ENCODE measurements at places on chromosomes 13 and 19.

- DNase-seq, result no peak
Measured at GRCh38 chr19:18477974-18478373, 40.0 kb upstream of the ISYNA1 start.

DNA sequence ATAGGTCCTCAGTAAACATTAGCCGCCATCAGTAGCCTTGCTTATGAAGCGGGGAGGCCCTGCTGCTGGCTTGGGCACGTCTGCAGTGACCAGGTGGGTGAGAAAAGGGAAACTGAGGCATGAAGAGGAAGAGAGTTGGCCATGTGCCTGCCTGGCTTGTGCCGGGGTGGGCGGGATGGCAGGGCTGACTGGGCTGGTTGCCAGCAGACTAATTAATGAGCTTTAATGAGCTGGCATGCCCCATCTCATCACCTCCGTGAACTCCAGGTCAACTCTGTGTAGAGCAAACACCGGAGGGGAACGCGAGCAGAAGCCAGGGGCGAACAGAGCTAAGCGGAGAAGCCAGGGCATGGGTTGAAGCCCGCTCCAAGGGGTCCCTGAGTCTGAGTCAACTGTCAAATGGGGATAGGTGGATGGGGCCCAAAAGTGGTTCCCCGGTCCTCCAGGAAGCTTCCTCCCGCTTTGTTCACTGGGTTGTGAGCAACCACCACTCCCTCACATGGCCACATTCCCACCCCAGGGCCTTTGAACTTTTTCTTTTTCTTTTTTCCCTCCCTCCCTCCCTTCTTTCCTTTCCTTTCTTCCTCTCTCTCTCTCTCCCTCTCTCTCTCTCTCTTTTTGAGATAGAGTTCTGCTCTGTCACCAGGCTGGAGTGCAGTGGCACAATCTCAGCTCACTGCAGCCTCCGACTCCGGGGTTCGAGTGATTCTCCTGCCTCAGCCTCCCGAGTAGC lies 8.7 kb downstream of the NR2F6 start:
- no peak for DNase-seq

GRCh38 chr19:35153701-35154524 lies 622 bp upstream of the FXYD5 start:
- peak; percentile 82 for DNase-seq

DNA sequence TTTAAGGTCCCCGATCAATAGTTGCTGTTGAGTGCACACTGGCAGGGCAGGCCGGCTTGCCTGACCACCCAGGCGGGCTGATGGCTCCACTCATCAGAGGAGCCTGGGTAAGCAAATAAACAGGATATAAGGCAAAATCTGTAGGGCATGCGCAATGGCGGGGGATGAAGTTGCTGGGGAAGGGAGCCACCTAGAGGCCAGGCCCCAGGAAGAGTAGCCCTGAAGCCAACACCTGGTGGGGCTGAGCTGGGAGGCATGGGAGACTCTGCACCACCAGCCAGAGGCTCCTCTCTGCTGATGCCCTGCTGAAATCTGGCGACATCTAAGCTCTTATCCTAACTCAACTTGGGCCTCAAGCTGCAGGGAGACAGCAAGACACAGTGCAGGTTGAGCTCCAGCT lies 324.3 kb downstream of the ZNF536 start:
- DNase-seq, result peak; percentile 40

- no peak for DNase-seq
Measured at GRCh38 chr13:20258208-20258962, 26.3 kb upstream of the GJB6 start.

DNA sequence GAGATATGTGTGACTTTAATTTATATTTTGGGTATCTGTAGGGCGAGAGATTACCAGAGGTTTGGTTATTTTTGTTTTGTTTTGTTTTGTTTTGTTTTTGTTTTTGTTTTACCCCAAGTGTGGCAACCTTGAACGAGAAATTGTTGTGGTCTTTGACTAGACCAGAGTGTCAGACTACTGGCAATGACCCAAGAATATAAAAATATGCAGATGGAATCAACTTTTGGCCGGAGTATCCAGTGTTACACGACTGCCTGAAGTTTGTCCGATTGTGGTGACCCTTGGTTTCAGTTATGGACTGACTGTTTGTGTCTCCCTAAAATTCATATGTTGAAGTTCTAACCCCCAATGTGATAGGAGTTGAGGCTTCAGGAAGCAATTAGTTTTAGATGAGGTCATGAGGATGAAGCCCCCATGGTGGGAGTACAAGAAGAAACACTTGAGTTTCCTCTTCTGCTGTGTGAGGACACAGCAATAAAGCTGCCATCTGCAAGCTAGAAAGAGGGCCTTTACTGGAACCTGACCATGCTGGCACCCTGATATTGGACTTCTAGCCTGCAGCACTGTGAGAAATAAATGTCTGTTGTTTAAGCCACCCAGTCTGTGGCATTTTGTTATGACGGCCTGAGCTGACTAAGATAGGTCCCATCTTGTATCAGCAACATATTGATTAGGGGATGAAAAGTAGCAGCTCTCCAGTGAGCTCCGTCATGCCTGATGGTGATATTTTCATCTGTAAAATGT lies 261.7 kb downstream of the MTUS2 start:
- DNase-seq, result no peak

- DNase-seq, result no peak
Measured at GRCh38 chr19:48292798-48293197, 22.9 kb downstream of the ZNF114 start.

- DNase-seq, result no peak
Measured at GRCh38 chr13:35093356-35093755, 151.3 kb downstream of the NBEA start.

GRCh38 chr13:43924549-43925245 lies 45.0 kb downstream of the LACC1 start:
- no peak for DNase-seq

- DNase-seq, result no peak
Measured at GRCh38 chr13:20360041-20360491, 127.9 kb upstream of the GJB6 start.

DNA sequence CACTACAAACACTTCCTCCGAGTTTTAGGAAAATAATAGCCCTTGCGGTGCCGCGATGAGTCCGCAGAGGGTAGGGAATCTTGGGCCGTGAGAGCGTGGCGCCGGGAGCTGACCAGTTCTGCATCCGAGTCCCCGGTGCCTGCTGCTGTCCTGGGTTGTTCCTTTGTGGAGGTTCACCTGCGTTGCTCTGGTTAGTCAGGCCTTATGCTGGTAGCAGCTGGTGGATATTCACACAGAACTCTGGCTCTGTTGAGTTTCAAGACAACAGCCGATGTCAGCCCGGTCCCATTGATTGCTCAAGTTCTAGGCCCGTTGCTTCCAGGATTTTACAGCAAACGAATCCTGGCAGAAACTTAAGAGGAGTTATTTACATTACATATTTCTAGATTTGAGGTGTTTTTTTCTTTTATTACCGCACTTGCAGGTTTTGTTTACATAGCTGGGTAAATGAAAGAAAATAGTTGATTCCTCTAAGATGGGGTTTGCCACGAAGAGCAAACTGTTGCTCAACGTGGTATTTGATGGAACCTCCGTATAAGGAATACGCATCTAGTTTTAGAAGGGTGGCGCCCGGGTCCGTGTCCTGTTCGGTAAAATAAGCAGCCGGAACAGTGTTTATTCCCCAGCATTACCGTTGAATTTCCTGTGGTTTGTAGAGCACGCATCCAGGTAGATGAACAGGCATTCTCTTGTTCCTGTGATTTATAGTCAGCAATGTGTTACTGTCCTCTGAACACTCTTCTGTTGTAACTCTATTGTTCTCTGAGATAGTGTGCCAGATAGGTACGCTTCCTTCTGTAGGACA lies 1.3 kb downstream of the CLDN10 start:
- no peak for DNase-seq

GRCh38 chr13:74243637-74244526 lies 109.7 kb upstream of the KLF12 start:
- DNase-seq, result peak; percentile 73

DNA sequence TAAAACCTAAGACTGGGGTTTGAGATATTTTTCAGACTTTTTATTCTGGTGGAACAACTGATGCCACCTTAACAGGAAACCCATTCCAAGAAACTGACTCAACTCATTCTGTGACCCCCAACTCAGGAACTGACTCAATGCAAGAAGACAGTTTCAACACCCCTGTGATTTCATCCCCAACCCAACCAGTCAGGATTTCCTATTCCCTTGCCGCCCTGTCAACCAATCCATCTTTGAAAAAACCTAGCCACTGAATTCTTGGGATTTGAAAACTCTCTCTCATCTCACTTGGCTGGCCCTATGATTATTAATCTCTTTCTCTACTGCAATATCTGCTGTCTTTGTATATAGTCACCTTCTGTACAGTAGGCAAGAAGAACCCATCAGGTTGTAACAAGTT lies 1211.9 kb upstream of the ATXN8OS start:
- DNase-seq, result no peak

GRCh38 chr13:23600534-23600933 lies 30.3 kb downstream of the TNFRSF19 start:
- no peak for DNase-seq

DNA sequence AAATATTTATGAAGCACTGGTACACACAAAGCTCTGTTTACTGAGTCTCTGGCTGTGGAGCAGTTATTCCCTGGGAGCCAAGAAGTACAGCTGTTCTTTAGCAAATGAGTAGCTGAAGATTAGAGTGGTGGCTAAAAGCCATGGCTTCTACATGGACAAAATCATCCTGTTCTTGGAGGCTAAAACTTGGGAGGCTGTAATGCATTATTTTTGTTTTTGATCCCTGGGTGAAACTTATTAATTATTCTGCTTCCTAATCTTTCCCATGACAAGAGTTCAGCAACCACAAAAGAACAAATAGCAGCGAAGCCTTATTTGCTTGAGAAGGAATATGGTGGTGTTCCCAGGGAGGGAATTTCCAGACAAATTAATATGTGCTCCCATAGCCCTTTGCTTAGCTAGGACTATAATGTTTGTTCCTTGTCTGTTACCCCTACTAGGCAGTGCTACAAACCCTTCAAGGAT lies 109.5 kb downstream of the DCT start:
- DNase-seq, result no peak

- no peak for DNase-seq
Measured at GRCh38 chr19:18386543-18387271, 749 bp downstream of the GDF15 start.

GRCh38 chr13:113995051-113995601 lies 21.2 kb upstream of the C13orf46 start:
- DNase-seq, result no peak

GRCh38 chr13:90230311-90230710 lies 1117.2 kb upstream of the MIR17HG start:
- no peak for DNase-seq

DNA sequence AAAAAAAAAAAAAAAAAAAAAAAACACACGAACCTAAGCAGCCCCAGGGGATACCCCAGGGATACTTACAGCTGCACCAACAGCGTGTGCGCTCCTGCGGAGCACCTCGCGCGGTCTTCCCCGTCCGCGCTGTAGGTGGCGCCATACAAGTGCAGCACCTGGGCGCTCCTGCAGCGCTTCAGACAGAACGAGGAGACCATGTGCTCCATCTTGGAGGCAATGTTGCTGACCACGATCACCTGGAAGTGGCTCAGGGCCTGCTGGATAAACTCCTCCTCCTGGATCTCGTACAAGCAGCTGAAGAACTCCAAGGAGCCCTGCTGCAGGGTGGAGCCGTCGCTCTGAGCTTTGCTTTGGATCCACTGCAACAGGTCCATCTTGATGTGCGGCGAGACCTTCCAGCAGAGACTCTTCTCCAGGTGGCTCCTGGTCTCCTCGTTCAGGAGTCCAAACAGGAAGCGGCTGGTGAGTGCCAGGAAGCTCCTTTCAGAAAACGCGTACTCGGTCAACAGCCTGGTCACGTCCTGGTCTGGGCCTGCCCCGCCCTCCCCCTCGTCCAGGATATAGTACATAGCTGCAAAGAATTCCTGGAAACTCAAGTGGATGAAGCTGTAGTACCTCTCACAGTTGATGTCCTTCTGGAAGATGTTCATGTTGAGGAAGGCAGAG lies 14.5 kb downstream of the NLRP12 start:
- no peak for DNase-seq

- DNase-seq, result no peak
Measured at GRCh38 chr13:50894012-50894411, 15.6 kb upstream of the RNASEH2B start.

GRCh38 chr19:54188215-54188871 lies 1.0 kb downstream of the MBOAT7 start:
- peak; percentile 74 for DNase-seq

- DNase-seq, result no peak
Measured at GRCh38 chr13:73464758-73465616, 406.2 kb downstream of the KLF5 start.

GRCh38 chr19:8204961-8205360 lies 4.2 kb upstream of the CERS4 start:
- no peak for DNase-seq

DNA sequence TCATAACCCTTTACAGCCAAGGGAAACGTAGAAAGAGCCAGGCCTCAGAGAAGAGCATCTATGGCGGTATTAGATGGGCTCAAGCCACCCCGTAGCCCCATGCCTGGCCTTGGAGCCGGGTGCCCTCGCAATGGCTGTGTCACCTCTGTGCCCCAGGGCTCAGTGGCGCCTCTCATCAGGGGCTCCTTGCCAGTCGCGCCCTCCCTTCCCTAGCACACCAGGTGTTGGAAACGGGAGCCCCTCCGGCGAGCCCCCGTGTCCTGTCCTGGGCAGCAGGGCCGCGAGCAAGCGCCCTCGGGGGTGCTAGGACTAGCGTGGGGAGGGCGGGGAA lies 453 bp downstream of the ZNF256 start:
- no peak for DNase-seq

GRCh38 chr13:37129866-37130265 lies 24.4 kb upstream of the CSNK1A1L start:
- no peak for DNase-seq

DNA sequence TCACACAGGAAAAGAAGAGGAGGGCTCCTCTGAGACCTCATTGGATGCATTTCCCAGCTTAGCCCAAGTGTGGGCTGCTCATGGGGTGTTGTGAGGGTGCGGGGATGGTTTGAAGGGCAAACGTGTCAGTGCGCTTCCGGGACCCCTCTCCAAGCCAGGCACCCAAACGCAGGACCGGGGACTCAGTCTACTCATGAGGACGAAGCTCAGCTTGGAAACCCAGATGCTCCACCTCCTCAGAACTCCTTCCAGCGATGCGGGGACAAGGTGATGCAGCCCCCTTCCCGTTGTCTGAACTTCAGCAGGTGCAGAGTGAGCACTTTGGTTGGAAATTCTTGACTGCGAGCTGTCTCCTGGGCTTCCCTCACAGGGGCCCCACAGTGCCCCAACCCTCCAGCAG lies 33.1 kb upstream of the MTIF3 start:
- no peak for DNase-seq

DNA sequence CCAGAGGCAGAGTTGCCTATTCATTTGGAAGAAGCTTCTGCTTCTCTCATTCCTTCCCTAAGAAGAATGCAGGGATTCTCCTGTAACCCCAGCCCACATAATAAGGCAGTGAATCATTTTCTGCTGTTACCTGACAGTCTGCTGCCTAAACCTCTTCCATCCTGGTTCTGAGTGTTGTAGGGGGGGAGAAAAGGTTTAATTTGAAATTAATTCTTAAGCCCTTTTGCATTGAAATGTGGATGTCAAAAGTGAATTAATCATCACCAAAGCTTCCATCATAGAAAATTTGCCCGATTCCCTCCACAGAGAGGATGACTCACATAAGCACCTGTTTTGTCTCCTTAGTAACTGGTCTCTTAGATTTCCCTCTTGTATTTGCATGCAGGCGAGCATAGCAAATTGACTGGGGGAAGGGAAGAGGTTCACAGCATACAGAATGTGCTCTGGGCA lies 146.7 kb upstream of the FNDC3A start:
- DNase-seq, result peak; percentile 42

- no peak for DNase-seq
Measured at GRCh38 chr13:41678848-41679247, 221.5 kb downstream of the RGCC start.

- DNase-seq, result no peak
Measured at GRCh38 chr13:112260108-112261055, 115.8 kb upstream of the SPACA7 start.

Data from activated CD4-positive, alpha-beta T cell treated with anti-CD3 and anti-CD28 coated beads, Interleukin-10, Interleukin-2, amounts not matched to agents 100 ng/mL and 50 ng/mL, durations not matched to agents 16 hours and 8 hours (primary cell).